GM13976 (cell line): ENCODE measurements at places on chromosomes 4 and X.

- no peak for DNase-seq
These were observed 28.6 kb downstream of the DCLK2 start for GRCh38 chr4:150106886-150107285.

DNA sequence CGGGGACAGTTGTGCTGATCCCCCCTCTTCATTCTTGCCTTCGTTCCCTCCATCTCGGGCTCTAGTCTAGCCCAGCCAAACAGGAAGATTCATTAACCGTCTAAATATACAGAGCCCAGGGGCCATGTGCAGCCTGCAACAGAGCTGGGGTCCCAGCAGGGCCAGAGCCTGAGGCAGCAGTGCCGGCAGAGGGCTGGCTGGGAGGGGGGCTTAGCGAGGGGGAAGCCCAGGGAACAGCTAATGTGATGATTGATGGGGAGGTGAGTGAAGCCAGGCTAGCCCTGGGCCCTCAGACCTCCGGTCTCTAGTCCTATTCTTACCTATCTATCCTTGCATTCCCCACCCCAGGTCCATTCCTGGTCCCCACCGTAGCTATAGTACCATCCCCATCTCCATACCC lies 22.3 kb downstream of the EFNB1 start:
- DNase-seq = no peak

GRCh38 chr4:71476240-71476639 lies 137.4 kb downstream of the SLC4A4 start:
- DNase-seq = no peak

DNA sequence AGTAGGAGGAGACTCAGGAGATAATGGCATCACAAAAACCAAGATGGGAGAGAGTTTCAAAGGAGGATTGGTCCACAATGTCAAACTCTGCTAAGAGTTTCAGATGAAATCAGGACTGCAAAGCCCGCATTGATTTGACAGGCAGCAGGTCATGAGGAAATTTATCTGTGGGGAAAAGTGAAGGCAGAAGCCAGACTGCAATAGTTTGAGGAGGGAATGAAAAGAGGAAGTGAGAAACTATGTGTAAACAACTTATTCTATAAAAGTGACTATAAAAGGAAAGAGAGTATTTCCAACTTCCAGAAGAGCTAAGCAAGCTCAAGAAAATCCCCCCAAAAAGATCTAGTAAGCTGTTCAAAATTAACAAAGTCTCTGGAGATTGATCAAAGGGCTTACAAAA lies 66.3 kb upstream of the DGKK start:
- DNase-seq = no peak

DNA sequence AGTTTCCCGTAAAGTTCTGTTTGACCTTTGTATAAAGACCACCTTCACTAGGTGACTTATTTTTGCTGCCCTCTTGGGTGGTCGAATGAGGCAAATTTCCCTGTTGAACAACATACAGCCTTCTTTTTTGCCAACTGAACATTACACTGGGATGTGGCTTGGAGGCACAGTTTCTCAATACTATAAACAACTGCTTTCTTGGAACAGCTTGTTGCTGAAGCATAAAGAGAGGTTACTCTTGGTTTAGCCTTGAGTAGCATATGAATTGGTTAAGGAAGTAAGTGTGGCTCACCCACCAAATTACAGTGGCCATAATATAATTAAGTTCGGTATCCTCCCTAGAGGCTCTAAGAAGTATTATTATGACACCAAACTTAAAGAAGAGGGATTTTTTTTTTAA lies 40.0 kb downstream of the HHIP start:
- DNase-seq = no peak

GRCh38 chr4:1695913-1696312 lies 11.8 kb upstream of the FAM53A start:
- no peak for DNase-seq

DNA sequence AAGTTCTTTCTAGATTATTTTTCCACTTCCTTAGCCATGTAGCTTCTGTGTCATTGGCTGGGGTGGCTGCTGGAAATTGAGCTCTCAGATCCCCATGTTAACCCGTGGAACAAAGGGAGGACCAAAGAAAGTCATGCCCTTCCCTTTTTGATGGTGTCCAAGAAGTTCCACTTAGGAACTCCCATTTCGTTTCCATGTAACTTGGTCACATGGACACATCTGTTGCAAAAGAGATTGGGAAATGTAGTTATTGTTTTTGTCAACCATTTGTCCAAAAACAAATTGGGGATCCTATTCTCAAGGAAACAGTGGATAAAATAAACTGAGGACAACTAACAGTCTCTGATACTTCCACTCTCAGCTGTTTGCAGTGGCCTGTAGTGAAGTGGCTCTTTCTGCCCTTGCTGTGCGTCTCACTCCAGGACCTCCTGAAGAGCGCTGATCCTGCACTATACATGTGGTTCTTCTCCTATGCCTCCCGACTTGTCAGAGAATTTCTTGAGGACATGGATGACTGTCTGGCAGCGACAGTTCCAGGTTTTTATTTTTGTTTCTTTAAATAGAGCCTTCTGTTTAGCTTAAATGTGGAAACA lies 125.3 kb upstream of the LNX1 start:
- DNase-seq = no peak

- no peak for DNase-seq
These were observed 186.4 kb downstream of the DCLK2 start for GRCh38 chr4:150264595-150265161.

GRCh38 chrX:111180750-111181240 lies 84.8 kb downstream of the PAK3 start:
- DNase-seq = no peak

DNA sequence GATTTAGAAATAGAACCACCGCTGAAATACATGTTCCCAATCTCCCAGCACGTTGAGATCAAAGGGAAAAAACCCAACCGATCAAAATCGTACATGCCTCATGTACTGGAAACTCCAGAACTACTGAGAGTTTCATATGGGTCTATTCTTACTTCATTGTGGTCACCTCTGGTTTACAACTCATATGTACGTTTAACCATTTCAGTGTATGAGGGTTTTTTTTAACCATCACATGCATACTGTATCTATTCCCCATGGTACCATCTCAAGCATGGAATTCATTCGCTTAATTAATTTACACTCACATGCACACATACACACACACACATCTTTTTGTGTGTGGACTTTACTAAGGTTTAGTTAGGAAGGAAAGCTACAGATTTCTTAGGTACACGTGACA lies 46.0 kb upstream of the CLNK start:
- DNase-seq = peak; percentile 53

GRCh38 chr4:108327642-108328382 lies 159.1 kb upstream of the LEF1 start:
- DNase-seq = no peak

DNA sequence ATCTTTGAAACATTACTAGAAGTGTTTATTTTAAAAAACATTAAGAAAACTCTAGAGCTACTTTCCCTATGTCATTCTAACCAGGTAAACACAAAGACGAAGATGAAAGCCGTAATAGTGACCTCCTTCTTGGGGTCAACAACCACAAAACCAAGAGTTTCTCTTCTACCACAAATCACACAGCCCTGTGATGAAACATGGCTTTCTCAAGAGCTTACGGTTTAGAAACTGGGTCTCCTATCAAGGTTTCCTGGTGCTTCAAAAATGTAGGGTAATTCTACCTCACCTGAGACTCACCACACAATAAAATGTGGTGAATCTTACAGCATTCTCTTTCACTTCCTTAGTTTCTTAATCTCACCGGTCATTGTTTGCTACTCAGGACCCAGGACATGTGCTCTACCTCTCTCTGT lies 50.9 kb downstream of the CORIN start:
- DNase-seq = peak; percentile 45

GRCh38 chr4:5999356-5999755 lies 18.9 kb downstream of the C4orf50 start:
- no peak for DNase-seq

- DNase-seq = no peak
These were observed 53.6 kb upstream of the SPANXB1 start for GRCh38 chrX:140948827-140949226.

- DNase-seq = no peak
These were observed 21.9 kb downstream of the BMP3 start for GRCh38 chr4:81052119-81053068.

DNA sequence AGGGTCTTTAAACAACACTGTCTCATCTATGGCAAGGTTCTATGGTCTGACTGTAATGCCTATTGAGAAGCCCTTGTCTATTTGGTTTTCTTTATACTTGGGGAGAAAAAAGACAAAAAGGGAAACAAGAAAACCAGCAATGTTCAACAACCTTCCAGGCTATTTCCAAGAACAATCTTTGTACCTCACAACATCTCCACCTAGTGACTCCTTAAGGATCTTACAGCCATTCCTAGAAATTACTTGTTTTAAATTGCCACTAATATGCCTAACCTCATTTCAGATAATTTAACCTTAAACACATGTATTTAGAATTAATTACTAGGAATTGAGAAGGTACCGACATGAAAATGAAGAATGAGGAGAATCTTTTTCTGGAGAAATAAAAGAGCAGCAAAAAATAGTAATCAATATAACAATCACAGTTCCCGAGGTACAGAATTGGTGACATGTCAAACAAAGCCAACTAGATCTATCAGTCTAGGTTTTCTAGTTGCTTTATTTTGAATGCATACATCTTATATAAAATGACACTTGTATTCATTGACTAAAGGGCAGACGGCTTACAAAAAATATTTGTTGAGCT lies 1.6 kb upstream of the RBM46 start:
- DNase-seq = peak; percentile 13

DNA sequence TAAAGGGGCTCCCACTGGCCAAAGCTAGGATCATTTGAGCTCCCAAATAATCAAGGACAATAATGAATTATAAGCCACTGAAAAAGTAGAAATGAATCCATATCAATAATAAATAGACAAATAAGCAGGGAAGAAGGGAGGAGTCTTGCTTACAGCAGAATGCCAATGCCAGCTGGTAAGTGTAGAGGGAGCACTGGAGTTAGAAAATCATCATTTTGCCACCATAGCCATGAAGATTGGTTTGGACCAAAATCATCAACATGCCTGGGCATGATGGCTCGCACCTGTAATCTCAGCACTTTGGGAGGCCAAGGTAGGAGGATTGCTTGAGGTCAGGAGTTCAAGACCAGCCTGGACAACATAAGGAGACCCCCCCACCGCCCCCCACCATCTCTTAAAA lies 20.4 kb upstream of the SH3KBP1 start:
- DNase-seq = no peak

GRCh38 chr4:35506161-35506560 lies 738.2 kb downstream of the ARAP2 start:
- DNase-seq = no peak

GRCh38 chrX:15241301-15241700 lies 28.6 kb downstream of the ASB9 start:
- no peak for DNase-seq

DNA sequence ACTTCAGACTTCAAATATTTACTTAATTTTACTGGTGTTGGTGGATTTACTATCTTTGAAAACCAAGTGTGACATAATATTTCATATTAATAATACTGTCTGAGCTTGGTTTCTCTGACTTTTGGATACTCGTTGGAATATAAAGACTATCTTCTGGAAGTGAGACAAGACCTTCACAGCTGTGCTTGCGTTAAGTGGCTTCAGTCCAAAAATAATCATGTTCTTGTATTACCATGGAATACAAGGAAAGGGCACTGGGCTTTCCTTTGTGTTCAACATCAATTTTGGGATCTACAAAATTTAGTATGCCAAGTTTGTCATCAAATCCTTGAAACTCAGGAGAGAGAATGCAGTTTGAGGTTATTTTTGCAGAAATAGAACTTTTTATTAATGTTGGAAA lies 712.4 kb upstream of the LCORL start:
- no peak for DNase-seq

GRCh38 chr4:157045507-157046127 lies 30.3 kb upstream of the GLRB start:
- DNase-seq = peak; percentile 43

DNA sequence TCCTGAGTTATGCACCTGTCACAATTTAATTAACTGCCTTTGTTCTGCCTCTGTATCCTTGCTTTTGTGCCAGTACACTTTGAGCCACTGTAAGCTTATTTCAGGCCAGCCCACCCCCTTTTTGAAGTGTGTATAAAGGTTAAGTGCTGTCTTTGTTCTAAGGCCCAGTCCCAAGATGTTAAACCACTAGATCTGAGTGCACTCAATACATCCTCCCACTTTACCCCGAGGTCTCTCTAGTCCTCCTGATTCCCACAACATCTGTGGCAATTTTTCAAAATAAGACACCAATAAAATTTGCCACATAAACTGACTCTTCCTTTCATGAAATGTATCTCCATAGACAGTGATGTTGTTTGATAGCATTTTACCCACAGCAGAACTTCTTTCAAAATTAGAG lies 124.1 kb upstream of the SPIN4 start:
- DNase-seq = no peak

- DNase-seq = no peak
These were observed 11.9 kb downstream of the STARD8 start for GRCh38 chrX:68659385-68659784.

DNA sequence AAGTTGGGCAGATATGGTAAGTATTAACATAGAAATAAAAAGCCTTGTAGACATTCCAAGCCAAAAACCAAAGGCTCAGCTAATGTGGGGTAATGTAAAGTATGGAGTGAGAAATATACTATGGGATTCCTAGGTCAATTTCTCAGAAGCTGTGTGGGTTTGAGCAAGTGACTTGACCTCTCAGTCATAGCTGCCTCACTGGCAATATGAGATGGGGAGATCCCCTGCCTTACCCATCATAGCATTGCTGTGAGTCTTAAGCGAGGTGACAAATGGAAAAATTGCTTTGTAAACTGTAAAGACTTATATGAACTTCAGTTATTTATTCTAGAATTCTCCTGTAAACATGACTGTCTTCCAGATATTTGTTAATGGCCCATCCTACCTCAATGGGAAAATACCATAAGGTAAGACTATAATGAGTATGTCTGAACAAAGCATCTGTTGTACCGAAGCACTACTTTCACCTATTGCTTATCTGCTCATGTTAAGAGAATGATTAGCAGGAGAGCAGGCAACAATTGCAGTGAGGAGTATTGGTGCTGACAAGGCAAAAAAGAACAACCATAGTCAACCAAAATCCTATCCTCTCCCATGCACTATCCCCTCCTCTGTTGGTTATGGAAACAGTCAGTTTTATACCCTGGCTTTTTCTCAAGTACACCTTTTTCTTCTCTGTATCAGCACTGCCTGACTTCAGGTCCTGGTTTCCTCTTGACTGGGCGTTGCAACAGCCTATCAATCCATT lies 44.1 kb upstream of the TRPC3 start:
- no peak for DNase-seq

GRCh38 chrX:71577682-71578081 lies 555 bp upstream of the GCNA start:
- peak; percentile 17 for DNase-seq

DNA sequence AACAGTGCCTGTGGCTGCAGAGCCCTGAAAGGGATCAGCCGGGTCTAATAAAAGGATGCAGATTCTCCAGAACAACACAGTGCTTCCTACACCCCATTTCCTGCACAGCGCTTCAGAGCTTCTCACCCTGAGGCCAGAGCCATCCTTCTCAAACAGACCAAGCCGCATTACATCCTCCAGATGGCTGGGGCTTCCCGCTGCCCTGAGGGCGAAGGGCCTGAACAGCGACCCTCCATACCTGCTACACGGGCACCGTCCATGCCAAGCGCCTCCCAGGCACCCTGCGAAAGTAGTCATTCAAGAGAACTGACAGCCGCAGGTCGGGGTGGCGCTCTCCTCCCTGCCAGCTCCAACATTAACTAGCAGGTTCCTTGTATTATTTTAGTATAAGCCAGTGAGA lies 36.5 kb downstream of the ACOX3 start:
- no peak for DNase-seq

GRCh38 chrX:118271775-118272174 lies 74.1 kb upstream of the WDR44 start:
- DNase-seq = no peak
